HT-29 (cell line): ENCODE measurements at places on chromosomes 6 and 20. TPM values are rescaled to one million over a fixed set of nuclear protein-coding genes. Genes with fewer than 3 reads are reported as not detected.

DNA sequence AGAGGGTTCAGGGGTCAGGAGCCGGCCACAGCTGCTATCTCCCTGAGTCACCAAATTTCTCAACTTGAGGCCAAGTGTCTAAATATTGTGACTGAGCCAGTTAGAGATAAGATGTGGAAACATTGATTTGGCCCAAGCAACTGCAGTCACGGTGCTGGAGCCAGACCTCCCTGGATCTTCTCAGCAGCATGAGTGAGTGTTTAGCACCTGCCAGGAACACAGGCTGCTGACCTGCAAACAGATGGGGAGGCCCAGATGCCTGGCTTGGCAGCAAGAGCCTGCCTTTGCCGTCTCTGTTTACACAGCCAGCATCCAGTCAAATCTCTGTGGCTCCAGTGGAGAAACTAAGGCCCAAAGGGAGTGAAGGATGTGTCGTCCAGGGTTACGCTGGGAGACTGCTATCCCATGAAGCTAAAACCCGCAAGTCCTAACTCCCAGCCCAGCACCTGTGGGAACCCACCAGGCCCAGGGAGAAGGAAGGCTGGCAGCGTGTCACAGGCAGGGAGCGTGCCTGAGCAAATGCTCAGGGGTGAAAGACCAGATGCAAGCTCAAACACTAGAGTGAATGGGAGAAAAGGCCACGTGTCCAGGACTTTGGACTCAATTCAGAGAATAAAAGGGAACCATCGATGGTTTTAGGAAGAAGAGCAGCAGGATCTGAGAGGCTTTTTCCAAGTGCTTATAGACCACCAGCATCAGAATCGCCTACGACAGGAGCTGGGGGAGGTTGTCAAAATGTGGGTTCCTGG lies 15.9 kb upstream of the PTGIS start:
- DNase-seq, result peak; percentile 62

Gene EPPIN
- total RNA-seq, result not detected in 2 replicates

GRCh38 chr6:126064748-126065401 lies 78.5 kb downstream of the TRMT11 start:
- DNase-seq, result no peak

GRCh38 chr6:45504947-45505346 lies 127.2 kb upstream of the SUPT3H start:
- peak; percentile 64 for DNase-seq

DNA sequence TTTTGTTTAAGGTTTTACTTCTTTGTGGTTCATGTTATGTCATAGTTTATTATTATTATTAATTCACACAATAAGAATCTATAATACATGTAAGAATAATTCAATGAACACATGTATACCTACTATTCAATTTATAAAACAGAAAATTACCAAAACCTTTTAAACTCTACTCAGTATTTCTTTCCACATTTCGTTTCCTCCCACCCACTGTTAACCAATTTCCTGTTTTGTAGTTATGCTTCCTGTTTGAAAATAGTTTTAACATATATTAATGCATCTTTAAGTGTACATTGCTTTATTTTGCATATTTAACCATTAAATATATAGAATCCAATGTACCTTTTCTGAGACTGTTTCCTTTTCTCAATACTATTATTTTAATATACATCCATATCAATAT lies 397.9 kb upstream of the SPTLC3 start:
- DNase-seq, result no peak

Gene TNXB
- total RNA-seq, result 0.03 TPM in 1 of 2 replicates, not detected in the other

DNA sequence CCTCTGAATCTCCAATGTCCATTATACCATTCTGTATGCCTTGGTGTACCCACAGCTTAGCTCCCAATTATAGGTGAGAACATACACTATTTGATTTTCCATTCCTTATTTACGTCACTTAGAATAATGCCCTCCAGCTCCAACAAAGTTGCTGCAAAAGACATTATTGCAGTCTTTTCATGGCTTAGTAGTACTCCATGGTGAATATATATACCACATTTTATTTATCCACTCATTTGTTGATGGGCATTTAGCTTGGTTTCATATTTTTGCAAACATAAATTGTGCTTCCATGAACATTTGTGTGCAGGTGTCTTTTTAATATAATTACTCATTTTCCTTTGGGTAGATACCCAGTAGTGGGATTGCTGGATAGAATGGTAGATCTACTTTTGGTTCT lies 374.1 kb upstream of the HTR1E start:
- DNase-seq, result no peak

- DNase-seq, result no peak
Measured at GRCh38 chr6:80442366-80442765, 335.9 kb downstream of the BCKDHB start.

Gene IL17F
- total RNA-seq, result not detected in 2 replicates

GRCh38 chr6:37547564-37548061 lies 47.9 kb upstream of the CCDC167 start:
- no peak for DNase-seq

DNA sequence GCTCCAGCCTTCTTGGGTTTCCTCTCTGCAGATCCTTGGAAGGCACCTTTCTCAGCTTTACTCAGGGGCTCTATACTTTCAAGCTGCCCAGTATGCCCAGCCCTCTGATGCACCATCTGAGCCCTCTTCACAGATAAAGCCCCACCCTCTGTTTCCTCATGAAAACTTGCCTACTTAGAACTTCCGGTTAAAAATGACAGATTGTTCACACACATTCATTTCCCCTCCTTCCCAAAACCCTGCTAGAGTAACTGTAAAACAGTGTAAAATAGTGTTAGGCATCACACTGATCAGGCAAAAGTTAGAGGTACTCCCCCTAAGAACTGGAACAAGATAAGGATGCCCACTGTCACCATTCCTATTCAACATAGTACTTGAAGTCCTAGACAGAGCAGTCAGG lies 14.0 kb upstream of the GCM1 start:
- no peak for DNase-seq

Gene FILIP1
- not detected in 2 replicates for total RNA-seq

Gene LINC00237
- total RNA-seq, result not detected in 2 replicates

Gene DEFB132
- total RNA-seq, result not detected in 2 replicates

DNA sequence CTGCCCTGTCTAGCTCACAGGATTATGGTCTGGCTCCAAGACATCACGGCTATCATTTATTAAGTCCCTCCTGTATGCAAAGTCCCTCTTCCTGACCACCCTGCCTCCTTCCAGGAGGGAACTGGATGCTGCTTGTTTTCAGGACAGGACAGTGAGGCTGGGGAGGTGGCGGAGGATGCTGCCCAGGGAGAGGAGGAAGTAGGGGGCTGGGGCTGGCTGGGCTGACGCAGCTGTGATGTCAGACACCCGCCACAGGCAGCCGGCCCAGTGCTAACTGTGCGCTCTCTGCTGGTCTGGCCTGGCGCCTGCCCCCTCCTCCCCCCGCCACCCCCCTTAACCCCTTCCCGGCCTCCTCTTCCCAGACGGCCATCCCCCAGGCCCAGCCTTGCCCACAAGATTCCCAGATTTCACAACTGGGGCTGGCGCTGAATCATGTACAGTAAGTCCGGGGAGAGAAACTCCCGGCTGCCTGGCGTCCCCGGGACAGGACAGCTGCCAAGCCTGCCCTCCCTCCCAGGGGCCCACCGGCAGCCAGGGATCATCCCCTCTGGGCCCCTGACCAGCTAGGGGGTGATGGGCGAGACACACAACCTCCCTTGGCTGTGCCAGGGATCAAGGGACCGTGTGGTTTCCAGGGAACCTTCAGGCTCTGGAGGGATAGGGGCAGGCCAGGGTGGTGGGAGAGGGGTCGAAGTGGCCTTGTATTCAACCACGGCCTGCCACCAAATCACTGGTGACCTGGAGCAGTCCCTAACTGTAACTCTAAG lies 118.1 kb downstream of the CEBPB start:
- peak; percentile 49 for DNase-seq

DNA sequence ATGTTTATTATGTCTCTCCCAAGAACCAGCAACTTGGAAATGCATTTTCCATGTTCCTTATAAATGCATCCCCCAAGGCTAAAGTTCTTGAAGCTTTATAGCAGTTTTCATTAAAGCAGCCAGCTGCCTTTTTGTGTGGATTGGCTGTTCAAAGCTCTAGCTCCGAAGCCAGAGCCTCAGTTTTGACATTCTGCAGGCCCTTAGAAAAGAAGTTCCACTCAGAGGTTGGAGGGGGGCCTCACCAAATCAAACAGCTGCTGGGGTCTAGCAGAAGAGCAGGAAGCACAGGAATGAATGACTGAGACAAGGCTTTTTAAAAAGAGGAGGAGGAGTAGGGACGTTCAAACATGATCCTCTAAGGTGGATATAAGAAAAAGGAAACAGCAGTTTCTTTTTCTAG lies 4.2 kb upstream of the POU3F2 start:
- no peak for DNase-seq

GRCh38 chr20:25321262-25321831 lies 69.3 kb downstream of the ABHD12 start:
- DNase-seq, result no peak

- peak; percentile 44 for DNase-seq
Measured at GRCh38 chr6:42136508-42137193, 5.8 kb downstream of the C6orf132 start.

Gene MAPK13
- total RNA-seq, result 101 and 103 TPM in 2 replicates

DNA sequence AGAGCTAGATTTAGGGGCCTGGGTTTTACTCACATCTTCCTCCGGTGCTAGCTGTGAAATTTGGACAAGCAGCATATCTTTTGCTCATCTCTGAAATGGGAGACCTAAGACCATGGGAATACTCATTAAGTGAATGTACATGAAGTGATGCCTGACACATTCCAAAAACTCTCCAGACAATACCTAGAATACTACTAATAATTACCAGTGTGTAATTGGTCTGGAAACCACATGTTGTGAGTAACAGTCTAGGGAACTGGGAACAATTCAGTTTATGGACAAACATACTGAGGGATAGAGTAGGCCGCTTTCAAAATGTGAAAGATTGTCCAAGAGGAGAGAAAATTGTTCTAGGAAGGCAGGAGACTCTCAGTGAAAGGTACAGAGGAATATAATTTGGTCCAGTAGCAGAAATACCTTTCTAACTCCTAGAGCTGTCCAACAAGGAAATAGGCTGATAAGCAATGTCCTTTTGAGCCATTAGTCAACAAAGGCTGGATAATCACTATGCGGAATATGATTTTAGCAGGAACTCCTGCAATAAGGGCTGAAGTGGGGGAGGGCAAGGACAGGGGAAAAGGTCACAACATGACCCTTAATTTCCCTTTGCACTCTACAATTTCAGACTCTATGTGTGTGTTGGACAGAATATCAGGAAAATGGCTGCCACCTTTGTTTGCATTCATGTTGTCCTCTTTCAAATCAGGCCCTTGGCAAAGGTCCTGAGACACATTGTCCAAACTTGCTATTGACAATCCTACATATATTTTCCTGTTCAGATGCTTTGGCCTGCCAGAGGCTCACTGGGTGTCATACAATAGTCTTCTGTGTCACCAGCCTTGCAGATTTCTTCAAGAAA lies 315.4 kb downstream of the PLCB1 start:
- DNase-seq, result no peak

- no peak for DNase-seq
Measured at GRCh38 chr20:44218446-44218845, 7.9 kb upstream of the OSER1 start.

GRCh38 chr6:126156973-126157372 lies 170.6 kb downstream of the TRMT11 start:
- no peak for DNase-seq

Gene ARHGAP40
- 0.05 TPM in 1 of 2 replicates, not detected in the other for total RNA-seq

Gene HLA-DQB2
- not detected in 2 replicates for total RNA-seq

- peak; percentile 89 for DNase-seq
Measured at GRCh38 chr6:43143235-43144128, 27.6 kb upstream of the SRF start.

Gene LCA5
- 0.29 and 0.36 TPM in 2 replicates for total RNA-seq

Gene PSORS1C2
- not detected in 2 replicates for total RNA-seq

GRCh38 chr6:42805297-42805861 lies 23.5 kb downstream of the BICRAL start:
- DNase-seq, result no peak

GRCh38 chr6:70107852-70108629 lies 194.8 kb downstream of the COL9A1 start:
- DNase-seq, result peak; percentile 39

DNA sequence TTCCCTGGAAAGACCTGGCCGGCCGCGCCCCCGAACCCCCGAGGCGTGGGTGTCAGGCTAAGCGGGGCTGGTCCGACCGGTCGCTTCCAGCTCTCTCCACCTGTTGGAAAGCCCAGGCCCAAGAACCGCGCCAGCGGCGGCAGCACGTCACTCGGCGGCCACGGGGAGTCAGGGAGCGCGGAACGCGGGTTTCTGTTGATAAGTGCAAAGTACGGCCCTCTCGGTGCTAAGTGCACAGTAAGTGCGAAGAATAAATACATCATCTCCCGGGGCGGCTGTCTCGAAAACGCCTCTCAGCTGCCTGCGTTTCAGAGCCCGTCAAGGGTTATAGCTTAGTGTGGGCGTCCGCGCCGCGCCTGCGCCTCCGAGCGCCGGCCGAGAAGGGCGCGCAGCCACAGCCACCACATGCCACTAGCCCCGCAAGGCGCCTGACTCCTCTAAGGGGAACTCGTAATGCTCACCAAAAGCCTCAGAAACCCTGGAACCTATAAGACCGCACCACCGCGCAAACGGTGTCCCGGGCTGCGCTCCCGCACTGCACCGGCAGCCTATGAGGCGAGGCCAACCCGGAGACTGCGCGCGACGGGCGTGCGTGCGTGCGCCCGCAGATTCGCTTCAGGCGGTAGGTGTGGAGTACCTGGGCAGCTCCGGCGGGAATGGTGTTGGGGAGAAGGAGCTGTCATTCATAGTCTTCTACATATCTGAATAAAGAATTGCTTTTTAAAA lies 9.2 kb upstream of the TBX18 start:
- no peak for DNase-seq

Gene HCRTR2
- total RNA-seq, result not detected in 2 replicates

Gene PXDC1
- 44.4 and 45.3 TPM in 2 replicates for total RNA-seq

Gene NELFE
- total RNA-seq, result 85.4 and 103 TPM in 2 replicates

DNA sequence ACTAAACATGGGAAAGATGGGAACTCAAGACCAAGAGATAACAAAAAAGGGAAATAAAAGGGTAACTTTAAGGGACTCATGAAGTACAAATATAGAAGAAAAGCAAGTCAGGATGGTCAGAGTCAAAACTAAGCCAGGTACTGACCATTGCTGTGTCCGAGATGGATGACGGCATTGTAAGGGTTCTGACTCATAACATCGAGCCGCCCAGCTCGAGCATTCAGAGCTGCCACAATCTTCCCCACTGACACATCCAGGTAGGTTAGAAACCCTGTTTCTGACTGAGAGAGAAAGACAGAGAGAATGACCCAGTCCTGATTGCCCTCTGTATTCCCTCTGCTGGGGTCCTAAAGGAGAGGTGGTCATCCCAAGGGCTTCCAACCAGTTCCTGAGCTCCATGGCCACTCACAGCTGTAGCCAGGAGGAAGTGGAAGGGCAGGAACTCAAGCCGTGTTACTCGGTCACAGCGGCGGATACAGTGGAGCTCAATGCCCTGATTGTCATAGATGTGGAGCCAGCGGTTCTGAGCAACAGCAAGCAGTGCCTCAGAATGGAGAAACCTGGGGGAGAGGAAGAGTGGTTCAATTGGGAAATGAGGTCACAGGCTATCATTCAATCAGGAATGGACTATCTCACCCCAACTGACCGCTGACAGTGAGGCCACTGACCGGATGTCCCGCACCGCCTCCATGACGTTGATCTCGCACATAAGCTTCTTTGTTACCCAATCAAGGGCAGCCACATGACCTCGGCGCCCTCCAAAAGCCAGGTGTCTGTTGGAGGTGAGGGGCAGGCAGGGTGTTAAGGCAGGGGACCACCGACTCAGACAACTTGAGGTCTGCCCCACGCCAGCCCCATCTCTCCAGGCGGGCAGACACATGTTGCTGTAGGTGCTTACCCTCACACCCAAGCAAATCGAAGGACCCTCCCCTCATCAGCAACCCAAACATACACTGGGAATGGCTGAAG lies 1.8 kb downstream of the WDR46 start:
- no peak for DNase-seq

Gene NRSN1
- not detected in 2 replicates for total RNA-seq
